ENCODE measurements at places on chromosomes 4 and X. TPM values are rescaled to one million over a fixed set of nuclear protein-coding genes. Genes with fewer than 3 reads are reported as not detected.

WDR17 gene
- 0.53 TPM for total RNA-seq

ITIH6 gene
- total RNA-seq = not detected

RPL39 gene
- 5,842 TPM for total RNA-seq

NHS gene
- 0.58 TPM for total RNA-seq

MTMR8 gene
- total RNA-seq = not detected

ITM2A gene
- not detected for total RNA-seq

DSPP gene
- total RNA-seq = not detected

SMR3B gene
- not detected for total RNA-seq

CPZ gene
- total RNA-seq = 2.9 TPM

CLIC2 gene
- not detected for total RNA-seq

TASL gene
- not detected for total RNA-seq

UNC5C gene
- total RNA-seq = 0.58 TPM

GPR34 gene
- not detected for total RNA-seq

CD99 gene
- total RNA-seq = 349 TPM

PNPLA4 gene
- total RNA-seq = 27.8 TPM

ASB9 gene
- total RNA-seq = 0.29 TPM

IL1RAPL1 gene
- 0.58 TPM for total RNA-seq

FRG1 gene
- total RNA-seq = 45.2 TPM

MAGEE1 gene
- total RNA-seq = 0.53 TPM

TECRL gene
- not detected for total RNA-seq

STAP1 gene
- not detected for total RNA-seq

GIMD1 gene
- total RNA-seq = not detected

GPC4 gene
- total RNA-seq = not detected

Measured in myometrial cell (primary cell).